Natural killer cell (primary cell): ENCODE measurements at places on chromosomes 3 and 15. TPM values are rescaled to one million over a fixed set of nuclear protein-coding genes. Genes with fewer than 3 reads are reported as not detected.

ZIC4 gene
- total RNA-seq = not detected

OR5H6 gene
- total RNA-seq = not detected

SPATA12 gene
- not detected for total RNA-seq

CA12 gene
- not detected for total RNA-seq

SMCO1 gene
- not detected for total RNA-seq

HTR3E gene
- total RNA-seq = not detected

TRH gene
- total RNA-seq = not detected

EPHB3 gene
- total RNA-seq = not detected

PDCD7 gene
- total RNA-seq = 33.9 TPM

DNA sequence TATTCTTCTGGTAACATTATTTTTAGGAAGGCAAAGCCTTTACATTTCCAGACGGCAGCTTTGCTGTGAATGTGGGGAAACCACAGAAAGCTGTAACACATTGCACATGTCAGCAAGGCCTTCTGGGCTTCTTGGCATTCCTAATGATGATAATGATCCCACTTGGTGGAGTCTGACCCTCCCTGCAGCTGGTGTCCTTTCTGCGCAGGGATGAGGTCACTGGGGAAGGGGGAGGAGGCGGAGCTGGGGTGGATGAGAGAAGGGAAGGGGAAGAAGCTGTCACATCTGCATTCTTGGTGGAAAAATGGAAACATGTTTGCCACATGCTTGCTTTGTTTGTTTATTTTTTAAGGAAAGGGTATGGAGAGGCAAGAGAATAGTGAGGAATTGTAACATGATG lies 68.6 kb downstream of the FILIP1L start:
- DNase-seq = no peak

- no peak for DNase-seq
These were observed 32.9 kb downstream of the NXPE3 start for GRCh38 chr3:101811875-101812274.

GRCh38 chr3:24405057-24405456 lies 89.6 kb downstream of the THRB start:
- no peak for DNase-seq

GRCh38 chr3:137294139-137294538 lies 336.4 kb downstream of the IL20RB start:
- no peak for DNase-seq

GRCh38 chr3:18389108-18389733 lies 35.9 kb downstream of the SATB1 start:
- DNase-seq = peak; percentile 73

DNA sequence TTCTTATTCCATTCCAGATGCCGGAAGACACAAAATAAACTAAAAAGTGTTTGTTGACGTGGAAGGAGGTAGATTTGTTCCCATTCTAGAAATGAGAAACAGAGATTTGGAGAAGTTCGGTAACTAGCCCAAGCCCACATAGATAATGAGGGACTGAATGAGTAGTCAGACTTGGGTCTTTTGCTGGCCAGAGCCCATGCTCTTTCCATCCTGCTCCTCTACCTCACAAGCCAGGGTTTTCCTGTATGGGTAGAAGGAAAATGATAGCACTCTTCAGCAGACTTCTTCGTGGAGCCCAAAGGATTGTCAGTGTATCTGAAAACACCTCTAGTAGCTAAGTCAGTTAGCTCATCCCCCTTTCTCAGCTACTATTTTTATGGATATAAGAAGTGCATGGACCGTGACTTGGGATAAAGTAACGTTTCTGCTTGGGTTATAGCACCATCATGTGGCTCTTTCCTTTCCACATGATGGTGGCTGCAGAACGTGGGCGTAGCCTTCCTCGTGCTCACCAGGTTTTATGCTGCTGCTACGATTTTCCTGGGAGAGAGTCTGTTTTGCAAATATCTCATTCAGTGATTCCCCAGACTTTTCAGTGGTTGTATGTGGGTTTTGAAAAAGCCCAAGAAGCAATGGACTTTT lies 84.6 kb downstream of the DGKG start:
- no peak for DNase-seq

DNA sequence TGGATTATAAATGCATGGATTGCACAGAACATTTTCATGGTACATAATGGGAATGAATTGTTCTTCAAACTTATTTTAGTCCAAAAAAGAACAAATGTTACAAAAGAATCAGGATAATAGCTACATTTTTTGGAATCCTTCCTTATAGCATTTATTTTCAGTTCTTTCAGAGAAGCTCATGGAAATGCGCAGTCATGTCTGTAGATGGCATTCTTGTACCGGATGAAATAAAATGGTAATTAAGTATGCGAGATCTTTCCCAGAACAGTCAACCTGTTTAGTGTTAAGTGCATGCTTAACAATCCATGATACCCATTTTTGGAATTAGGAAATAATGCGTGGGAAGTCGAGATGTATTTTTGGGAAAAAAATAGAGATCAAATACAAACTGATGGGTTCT lies 38.2 kb upstream of the GOLGA8B start:
- peak; percentile 11 for DNase-seq

GRCh38 chr3:65729973-65730372 lies 308.7 kb downstream of the MAGI1 start:
- no peak for DNase-seq

GRCh38 chr15:40098489-40099261 lies 10.0 kb downstream of the BMF start:
- peak; percentile 44 for DNase-seq

GRCh38 chr15:58139276-58139988 lies 1.3 kb downstream of the AQP9 start:
- DNase-seq = no peak

GRCh38 chr3:58340594-58341244 lies 8.0 kb downstream of the PXK start:
- DNase-seq = no peak

- DNase-seq = no peak
These were observed 144.8 kb downstream of the NSMCE3 start for GRCh38 chr15:29124581-29125381.

DNA sequence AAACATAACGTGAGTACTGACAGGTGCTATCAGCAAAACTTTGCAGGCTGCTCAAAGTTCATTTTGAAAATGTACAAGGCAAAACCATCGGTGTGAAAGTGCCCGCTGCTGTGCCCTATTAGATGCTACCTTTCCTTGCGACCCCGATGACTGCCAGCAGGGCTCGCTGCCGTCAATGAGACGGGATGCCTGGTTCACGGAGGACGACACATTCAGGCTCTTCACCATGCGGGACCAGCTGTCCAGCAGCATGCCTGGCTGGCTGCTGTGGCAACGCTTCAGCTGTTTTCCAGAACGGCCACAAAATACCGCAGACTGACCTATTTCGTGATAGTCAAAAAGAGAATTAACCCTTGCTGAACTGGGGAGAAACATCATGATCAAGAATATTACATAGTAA lies 92.7 kb upstream of the OCA2 start:
- DNase-seq = no peak

GRCh38 chr15:79433276-79433990 lies 1.3 kb downstream of the MINAR1 start:
- DNase-seq = no peak

GRCh38 chr3:11465744-11466616 lies 177.7 kb downstream of the VGLL4 start:
- no peak for DNase-seq

DNA sequence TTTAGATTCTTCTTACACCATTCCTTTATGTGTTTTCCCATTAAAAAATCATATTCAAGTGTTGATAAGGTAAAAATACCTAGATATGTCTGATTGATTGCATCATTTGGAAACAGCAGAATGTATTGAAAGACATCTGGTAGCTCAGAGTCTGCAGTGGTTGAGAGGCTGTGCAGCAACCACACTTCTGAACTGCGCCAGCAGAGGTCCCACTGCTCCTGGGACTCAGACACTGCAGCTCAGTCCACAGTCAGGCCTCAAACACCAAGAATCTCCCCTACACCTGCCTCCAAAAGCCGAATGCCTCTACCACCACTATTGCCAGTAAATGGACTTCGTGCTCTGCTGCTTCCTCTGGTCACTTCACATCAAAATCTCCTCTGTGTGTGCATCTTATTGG lies 176.9 kb upstream of the LMCD1 start:
- DNase-seq = peak; percentile 67

DNA sequence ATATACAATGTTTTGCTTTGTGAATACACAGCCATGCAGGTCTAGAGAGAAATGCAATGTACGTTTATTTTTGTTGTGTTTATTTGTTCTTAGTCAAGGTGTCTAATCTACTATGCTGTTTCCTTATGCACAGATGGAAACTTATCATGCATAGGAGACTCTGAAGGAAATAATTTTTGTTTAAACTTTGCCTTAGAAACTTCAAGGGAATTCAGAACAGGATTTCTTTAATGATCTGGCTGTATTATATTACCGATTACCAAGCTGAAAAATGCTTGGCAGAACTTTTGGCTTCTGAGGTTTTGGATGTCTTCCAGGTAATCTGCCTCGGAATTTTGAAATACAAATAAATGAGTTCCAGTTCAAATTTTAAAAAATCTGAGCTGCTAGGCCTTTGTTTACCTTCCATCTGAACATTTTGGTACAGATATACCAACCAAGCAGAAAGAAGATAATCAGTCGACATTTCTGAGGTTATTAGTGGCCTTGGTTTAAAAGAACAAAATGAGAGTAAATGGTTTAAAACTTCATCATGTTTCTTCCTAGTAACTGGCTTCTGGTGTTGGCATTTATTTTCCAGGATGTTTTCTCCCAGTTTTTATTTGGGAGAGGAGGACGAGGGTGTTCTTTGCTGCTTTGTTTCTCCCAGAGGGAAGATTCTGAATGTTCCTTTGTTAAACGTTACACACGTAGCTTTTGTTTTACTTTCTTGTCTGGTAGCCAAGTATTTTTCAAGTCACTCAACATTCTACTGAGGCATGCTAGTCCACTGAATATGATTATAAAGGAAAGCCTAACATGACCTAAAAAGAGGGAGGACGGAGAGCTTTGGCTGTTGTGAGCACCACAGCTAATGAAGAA lies 421.8 kb upstream of the TBL1XR1 start:
- no peak for DNase-seq

GRCh38 chr3:13452490-13453335 lies 27.4 kb upstream of the HDAC11 start:
- no peak for DNase-seq
